Cardiac muscle cell (in vitro differentiated cells and primary cell): ENCODE measurements at places on chromosomes 1 and 21.

DNA sequence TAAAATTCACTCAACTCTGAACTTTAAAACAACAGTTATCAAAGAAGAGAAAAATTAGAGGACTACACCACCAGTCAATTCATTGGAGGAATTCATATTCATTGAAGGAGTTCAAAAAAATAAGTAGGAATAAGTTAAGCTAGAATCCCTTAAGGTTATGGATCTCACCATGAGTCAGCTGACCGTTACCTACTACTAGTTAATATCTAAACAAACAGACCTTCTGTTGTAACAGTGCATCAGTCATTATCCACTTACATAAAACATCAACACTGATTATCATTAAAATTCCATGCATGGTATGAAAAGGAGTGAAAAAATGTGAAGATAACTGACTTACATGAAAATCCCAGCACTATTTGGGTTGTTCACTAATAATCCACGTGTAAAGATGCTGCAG is 44.9 kb downstream of the FOXJ3 start:
- DNase-seq = no peak

- no peak for DNase-seq
Observed at GRCh38 chr1:28807986-28808385, 4.0 kb upstream of the OPRD1 start.

GRCh38 chr1:8371372-8371991 is 53.6 kb downstream of the SLC45A1 start:
- DNase-seq = no peak

DNA sequence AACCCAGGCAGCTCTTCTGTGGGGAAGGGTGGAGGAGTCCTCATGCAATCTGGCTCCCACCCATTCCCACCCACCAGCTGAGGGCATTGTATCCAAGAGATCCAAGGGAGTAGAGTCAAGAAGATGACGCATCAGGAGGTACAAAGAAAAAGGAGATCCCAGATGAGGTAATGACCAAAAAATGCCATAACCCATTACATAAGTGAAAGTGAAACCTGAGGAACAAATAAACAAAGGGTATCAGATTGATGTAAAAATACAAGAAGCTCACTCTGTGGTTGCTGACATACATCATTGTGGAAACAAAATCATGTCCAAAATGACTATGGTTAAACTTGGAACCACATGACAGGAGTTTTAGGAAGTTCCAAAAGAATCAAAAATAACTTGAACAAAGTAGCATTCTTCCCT is 42.5 kb downstream of the CCN1 start:
- no peak for DNase-seq

GRCh38 chr1:41802532-41803501 is 115.9 kb downstream of the HIVEP3 start:
- no peak for DNase-seq

- DNase-seq = no peak
Observed at GRCh38 chr1:56647106-56647505, 2.0 kb downstream of the PRKAA2 start.

DNA sequence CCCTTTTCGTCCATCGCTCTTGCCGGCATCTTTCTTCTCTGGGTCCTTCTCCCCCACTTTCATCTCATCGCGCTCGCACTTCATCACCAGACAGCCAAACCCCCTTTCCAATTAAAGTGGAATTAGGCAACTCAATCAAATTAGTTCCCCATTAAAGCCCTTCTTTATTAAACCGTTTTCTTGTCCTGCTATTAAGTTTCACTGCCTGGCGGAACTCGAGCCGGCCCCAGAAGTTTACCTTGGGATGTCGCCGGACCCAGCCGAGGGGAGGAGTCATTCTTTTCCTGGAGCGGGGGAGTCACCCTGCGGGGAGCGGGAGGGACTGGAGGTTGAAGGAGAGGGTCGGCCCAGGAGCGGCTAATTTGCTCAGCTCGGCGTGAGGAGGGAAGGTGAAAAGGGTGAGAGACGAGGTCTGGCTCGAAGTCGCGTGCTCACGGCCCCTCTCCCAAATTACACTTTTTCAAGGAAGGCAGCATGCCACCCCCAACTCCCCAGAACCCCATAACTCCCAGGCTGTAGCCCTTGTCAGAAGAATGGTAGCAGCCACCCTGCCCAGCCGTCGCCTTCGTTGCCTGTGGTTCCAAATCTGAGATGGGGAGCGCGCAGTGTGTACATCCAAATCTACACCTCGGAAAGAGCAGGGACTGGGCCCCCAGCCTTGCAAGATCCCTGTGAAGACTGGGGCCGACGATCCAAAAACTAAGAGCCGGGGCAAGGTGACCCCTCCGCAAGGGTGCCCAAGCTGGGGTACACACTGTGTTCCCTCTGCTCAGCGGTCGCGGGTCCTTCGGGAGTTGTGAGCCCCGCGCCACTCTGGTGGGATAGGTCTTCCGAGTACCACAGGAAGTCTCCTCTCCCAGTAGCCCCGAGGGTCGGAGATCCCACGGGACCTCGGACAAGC is 6.4 kb downstream of the DMRTA2 start:
- DNase-seq = no peak

GRCh38 chr1:116514708-116515525 is 55.9 kb downstream of the CD58 start:
- DNase-seq = no peak

- no peak for DNase-seq
Observed at GRCh38 chr21:44793592-44794374, 7.8 kb downstream of the UBE2G2 start.
